ENCODE measurements at places on chromosomes 13 and 19.

GRCh38 chr19:57566396-57567265 lies 7.0 kb upstream of the ZNF550 start:
- DNase-seq: no peak

DNA sequence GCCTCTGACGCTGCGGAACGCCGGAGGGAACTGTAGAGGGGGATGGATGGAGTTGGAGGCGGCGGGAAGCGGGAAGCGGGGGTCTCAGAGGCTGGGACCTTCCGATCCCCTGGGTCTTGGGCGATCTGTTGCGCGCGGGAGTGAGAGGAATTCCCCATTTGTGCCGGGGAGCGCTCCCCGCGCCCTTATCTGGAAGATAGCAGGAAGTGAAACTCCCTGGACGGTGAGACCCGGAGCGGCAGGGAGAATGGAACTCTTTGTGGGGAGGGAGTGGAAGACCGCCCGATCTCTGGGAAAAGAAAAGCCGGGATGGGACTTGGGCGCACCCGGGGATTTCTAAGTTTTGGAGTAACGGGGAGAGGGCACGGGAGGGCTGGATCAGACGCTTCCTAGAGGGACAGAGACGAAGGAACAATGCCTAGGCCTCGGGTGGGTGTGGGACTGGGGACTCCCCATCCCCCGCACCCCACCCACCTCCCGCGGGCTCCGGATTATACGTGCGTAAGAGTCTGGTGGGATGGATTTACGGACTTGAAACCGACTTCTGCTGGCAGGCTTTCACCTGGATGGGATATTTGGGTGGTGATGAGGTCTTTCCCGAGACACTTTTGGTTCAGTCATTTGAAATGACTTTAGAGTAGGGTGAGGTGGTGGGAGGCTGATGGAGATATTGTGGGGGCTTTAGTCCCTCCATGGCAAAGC lies 495 bp downstream of the LSR start:
- no peak for DNase-seq

GRCh38 chr19:16199275-16199932 lies 1.7 kb downstream of the AP1M1 start:
- DNase-seq: no peak

- no peak for DNase-seq
Observed at GRCh38 chr19:10000171-10000826, 10.0 kb downstream of the COL5A3 start.

GRCh38 chr13:23723471-23723870 lies 153.3 kb downstream of the TNFRSF19 start:
- no peak for DNase-seq

GRCh38 chr19:48479686-48480085 lies 10.5 kb downstream of the CYTH2 start:
- no peak for DNase-seq

- DNase-seq: no peak
Observed at GRCh38 chr13:95112883-95113282, 188.4 kb downstream of the ABCC4 start.

- DNase-seq: no peak
Observed at GRCh38 chr13:99677116-99677951, 176.1 kb downstream of the TM9SF2 start.

DNA sequence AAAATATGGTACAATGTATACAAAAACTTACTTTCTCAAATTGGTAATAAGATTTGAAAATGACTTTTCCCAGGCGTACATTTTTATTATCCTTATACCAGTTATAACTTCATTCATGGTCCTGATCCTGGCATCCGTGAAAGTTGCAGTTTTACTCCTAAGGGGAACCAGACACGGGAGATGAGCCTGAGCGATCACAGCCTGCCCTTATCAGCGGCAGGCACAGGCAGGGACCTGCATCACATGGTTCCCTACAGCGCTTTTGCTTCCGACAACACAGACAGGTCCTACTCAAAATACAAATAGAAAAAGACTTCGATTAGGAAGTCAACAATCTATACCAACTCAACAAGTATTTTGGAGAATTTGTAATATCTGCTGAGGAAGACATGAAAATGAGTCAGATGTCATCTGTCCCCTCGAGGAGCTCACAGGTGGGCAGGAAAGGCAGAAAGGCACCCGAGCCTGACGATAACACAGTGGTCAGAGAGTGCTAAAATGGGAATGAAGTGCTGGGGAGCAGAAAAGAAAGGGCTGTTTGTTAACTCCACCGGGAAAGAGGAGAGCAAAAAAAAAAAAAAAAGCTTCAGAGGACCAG lies 93.4 kb downstream of the ABCC4 start:
- DNase-seq: no peak
